CD4-positive, alpha-beta T cell treated with Interleukin-1 beta for 1 hour (primary cell): ENCODE measurements at places on chromosomes 3 and 15.

GRCh38 chr15:38691377-38691776 lies 126.8 kb upstream of the RASGRP1 start:
- DNase-seq, result no peak

DNA sequence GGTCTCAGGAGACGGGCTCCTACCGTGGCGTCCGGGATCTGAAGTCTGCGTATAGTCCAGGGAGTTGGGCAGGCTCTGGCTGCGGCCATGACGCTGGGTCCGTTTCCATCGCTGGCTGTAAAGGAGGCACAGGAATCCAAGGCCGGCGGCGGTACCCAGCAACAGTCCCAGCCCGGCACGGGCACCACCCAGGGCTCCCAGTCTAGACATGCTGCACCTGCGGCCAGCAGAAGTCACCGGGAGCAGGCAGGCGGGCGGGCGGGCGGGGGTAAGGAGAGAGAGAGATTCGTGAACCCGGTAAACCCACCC lies 526 bp downstream of the RMDN3 start:
- DNase-seq, result no peak

DNA sequence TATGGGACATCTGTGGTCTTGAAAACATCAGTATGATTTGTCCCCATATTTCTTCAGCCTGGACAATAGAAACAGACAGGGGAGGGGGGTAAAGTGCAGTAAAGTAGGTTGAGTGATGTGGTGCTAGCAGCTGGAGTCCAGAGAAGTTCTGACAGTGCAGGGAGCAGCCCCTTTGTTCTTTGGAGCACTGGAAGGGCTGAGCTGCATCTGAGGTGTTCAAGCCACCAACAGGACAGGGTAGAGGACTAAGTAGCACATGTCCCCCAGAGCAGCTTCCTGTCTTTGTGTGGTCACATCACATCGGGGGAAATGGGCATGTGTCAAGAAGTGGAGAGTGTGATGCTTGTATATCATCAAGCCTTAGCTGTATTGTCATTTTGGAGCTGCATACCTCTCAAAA lies 12.1 kb downstream of the MRPS22 start:
- DNase-seq, result no peak

- DNase-seq, result no peak
Measured at GRCh38 chr15:74207652-74208440, 5.3 kb upstream of the STRA6 start.

GRCh38 chr15:82810061-82810889 lies 847 bp downstream of the WHAMM start:
- peak; percentile 41 for DNase-seq

DNA sequence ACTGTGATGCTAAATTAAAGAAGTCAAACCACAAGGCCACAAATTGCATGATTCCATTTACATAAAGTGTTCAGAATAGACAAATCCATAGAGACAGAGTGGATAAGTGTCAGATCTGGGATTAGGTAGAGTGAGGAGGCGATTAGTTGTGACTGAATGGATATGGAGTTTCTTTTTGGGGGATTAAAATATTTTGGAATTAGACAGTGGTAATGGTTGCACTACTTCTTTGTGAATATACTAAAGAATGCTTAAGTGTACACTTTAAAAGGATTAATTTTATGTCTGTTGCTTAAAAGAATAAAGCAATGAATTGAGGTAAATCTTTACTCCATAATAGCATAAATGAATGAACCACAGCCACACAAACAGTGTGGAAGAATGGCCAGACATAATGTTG lies 175.5 kb upstream of the CADM2 start:
- no peak for DNase-seq

DNA sequence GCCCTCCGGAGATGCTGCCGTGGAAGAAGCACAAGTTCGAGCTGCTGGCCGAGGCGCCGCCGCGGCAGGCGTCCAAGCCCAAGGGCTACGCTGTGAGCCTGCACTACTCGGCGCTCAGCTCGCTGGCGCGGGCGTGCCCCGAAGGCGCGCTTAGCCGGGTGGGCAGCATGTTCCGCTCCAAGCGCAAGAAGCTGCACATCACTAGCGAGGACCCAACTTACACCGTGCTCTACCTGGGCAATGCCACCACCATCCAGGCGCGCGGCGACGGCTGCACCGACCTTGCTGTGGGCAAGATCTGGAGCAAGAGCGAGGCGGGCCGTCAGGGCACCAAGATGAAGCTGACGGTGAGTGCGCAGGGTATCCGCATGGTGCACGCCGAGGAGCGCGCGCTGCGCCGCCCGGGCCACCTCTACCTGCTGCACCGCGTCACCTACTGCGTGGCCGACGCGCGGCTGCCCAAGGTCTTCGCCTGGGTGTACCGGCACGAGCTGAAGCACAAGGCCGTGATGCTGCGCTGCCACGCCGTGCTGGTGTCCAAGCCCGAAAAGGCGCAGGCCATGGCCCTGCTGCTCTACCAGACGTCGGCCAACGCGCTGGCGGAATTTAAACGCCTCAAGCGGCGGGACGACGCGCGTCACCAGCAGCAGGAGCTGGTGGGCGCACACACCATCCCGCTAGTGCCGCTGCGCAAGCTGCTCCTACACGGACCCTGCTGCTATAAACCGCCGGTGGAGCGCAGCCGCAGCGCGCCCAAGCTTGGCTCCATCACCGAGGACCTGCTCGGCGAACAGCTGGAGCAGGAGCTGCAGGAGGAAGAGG lies 1.3 kb downstream of the FAM43A start:
- peak; percentile 21 for DNase-seq

DNA sequence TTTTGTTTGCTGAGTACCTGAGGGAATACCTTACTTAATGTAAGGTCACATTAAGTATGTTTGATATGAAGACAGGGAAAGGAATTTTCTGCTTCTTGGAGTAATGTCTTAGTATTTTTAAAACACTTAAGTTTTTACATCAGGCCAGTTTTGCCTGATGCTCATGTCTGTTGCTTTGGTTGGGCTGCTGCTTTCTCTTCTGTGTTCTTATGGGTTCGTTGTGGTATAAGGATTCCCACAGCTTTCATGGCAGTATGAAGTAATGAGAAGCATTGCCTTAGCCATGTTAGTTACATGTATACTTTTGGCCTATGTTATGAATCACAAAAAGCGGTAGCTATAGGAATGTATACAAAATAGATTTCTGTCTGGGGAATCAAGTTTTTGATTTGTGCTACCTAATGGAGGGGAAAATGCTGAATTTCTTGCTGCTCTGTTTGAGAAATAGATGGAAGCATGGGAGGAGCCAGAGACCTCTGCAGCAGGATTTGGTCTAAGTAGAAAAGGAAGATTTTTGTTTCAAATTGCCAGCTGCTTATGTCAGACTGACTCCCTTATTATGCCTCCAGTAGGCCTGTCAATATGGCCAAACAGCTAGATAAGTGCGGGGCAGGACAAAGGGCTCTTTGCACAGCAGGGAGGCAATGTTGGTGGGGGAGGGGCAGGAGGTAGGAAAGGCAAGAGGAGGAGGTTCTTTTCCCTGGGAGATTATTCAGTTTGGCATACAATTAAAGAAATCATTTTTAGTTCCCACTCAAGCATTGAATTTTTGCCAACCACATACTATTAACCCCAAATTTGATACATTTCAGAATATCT lies 5.2 kb downstream of the SETD5 start:
- DNase-seq, result no peak

- peak; percentile 79 for DNase-seq
Measured at GRCh38 chr15:89416339-89417183, 79.8 kb downstream of the RHCG start.

- DNase-seq, result no peak
Measured at GRCh38 chr3:11186318-11186692, 32.0 kb downstream of the HRH1 start.

DNA sequence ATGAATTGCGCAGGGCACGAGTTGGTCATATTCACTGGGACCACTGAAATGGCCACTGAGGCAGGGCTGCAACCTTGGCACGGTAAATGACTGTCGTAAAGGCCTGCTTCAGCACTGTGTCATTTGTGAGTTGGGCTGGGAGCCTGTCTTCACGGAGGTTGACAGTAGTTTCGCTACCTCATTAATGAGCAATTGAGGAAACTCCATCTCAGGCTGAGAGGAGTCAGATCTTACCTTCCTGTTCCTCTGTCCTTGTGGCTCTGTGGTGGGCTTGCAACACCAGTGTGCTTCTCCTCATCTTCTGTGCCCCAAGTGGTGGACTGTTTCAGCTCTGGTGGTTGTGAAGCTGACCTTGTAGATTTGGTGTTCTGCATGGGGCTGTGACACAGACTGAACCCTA lies 80.1 kb upstream of the EIF1B start:
- DNase-seq, result no peak

DNA sequence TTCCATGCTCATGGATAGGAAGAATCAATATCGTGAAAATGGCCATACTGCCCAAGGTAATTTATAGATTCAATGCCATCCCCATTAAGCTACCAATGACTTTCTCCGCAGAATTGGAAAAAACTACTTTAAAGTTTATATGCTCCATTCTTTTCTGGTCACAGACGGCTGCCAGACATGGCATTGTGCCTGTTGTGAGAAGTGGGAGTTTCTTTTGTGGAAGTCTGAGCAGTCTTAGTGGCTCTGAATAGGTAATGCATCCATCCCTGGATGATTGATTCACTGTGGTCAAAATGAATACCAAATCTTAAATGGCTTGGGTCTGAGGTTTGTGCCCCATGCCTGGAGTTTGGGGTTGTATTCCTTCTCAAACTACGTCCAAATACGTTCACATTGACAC lies 274.5 kb upstream of the AZI2 start:
- no peak for DNase-seq

DNA sequence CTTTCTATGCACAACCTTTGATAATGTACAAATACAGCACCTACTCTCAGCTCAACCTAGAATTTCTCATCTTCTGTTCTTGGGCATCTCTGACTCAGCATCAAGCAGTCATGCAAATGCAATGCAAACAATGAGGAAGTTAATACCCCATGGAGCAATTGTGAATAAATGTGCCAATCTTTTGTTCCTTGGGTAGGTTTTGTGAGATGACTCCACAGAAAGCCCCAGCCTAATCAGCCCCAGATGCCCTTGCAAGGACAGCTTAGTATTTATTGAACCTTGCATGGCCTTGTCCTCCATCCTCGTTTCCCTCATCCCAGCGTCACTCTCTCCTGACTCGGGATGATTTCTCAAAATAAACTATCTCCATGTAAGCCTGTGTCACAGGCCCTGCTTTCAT lies 494.7 kb upstream of the NECTIN3 start:
- no peak for DNase-seq

DNA sequence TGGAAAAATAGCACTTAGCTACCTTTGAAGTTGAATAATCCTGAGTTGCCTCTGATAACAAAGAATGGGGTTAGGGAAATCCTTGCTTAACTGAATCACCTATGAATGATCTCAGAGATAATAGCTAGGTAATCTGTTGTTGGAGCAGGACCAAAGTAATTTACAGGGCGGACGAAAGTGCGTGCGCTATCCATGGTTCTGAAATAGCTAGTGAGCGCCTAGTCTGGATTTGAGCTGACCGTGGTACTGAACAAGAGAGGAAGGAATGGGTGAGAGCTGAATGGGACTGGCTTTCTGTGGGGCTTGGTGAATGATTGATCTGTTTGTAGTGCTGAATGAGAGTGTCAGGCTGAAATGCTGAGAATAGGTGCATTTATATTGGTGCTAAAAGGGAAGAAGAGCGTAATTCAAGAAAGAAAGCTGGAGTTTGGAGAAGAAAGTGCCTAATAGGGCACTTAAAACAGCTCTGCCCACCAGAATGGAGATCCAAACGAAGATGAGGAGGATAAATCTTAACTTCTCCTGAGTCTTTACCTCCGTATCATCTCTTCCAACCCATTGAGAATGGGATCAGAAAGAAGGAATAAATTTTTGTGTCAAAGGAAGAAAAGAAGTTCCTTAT lies 10.1 kb downstream of the SCN10A start:
- DNase-seq, result no peak

DNA sequence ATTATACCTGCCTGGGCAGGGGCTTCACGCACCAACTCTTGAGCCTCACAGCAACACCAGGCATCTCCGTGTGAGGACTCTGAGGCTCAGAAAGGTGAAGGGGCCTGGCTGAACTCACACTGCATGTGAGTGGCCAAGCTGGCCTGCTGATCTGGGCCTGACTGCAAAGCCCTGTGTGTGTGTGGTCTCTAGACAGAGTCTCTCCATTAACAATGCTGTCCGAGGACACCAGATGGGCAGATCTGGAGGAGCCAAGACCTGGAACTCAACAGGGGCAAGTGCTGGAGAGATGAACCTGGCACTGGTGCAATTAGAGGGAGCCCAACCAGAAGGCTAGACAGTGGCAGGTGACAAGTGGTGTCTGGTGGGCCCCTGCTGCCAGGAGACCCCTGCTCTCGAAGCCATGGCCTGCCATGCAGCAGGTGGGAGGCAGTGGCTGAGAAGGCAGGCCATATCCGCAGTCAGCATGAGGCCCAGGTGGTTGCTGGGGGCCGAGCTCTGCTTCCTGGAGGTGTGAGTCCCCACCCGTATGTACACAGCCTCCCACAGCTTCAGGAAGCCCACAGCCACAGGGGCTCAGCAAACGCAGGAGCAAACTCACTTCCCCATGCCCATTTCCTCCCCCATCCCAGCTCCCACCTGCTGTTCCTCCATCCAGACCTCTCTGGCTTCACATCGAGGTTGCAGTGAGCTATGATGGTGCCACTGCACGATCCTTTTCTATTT lies 39.0 kb downstream of the CYP11A1 start:
- no peak for DNase-seq

DNA sequence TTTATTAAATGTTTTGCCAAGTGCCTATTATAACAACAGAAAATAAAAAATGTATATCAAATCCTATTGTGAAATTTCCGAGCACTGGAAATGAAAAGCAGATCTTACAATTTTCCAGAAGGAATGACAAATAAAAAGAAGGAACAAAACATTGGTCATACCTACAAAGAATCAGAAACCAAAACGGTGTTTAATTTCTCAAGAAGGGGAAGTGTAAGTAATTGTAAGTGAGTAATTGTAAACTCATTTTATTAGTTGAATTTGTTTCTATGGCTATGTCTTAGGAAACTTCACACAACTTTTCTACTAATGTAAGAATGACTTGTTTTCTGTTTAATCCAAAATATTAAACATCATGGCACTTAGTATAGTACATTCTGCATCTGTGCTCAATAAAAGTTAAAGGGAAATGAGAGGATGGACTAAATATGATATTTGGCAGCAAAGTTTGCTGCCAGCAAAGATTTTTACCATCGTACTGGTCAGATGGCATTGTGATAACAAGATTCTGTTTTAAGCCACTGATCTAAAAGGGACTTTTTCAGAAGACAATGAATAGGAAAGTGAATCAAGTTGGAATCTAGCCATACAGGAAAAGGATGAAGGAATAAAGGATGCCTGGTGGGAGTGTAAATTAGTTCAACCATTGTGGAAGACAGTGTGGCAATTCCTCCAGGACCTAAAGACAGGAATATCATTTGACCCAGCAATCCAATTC lies 232.4 kb downstream of the NFKBIZ start:
- no peak for DNase-seq

GRCh38 chr3:130340766-130341165 lies 4.7 kb upstream of the COL6A5 start:
- DNase-seq, result no peak
